ENCODE measurements at places on chromosomes 5 and 9. TPM values are rescaled to one million over a fixed set of nuclear protein-coding genes. Genes with fewer than 3 reads are reported as not detected.

DNA sequence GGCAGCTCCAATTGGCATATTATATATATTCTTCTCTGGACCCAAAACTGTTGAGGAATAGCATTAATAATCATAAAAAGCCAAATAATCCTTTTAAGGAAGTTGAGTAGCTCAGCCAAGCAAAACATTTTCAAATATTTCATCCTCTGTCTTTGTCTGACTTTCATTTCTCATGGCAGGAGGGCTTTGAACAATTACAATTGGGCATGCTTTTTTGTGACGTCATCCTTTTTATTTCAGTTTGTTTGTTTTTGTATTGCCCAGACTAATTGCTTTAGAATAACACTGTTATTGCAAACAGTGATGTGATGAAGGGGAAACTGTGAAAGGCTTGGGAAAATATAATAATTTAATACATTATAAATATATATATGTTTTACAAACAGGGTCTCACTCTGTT, 65.2 kb upstream of the MAP1B start:
- DNase-seq, result no peak

DNA sequence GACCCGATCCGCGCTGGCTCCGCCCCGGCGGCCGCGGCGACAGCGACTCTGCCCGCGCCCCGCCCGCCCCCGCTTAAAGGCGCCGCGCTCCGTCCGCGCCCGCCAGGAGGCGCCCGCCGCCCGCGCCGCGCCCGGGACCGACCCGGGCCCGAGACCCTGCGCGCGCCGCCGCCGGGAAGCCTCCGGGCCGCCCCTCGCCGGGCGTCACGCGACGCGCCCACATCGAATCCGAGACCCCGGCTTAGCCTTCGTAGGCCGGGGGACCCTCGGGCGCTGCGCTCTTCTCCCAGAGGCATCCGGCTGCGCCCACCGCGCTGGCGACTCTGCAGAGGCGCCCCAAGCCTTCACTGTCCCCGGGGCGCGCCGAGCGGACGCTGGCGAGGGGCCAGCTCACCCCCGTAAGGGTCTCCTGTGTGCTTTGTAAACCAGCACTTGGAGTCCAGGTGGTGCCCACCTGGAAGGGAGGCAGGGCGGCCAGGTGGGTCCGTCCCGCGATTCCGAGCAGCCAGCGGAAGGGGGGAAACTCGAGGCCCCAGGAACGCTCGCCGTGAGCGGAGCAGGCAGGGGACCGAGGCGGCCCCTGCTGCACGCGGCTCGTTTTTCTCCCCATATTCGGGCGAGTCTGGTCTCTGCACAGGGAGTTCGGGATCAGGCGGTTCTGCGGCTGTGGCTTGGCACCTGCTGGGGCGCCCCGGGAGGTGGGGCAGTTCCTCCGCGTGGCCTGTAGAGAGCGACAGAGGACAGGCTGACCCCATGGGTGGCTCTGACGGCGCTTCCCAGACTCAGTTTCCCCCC, 423 bp upstream of the ABCA2 start:
- DNase-seq, result peak; percentile 78

- DNase-seq, result peak; percentile 67
These were observed 176.3 kb upstream of the PTGER4 start for GRCh38 chr5:40503439-40503838.

DNA sequence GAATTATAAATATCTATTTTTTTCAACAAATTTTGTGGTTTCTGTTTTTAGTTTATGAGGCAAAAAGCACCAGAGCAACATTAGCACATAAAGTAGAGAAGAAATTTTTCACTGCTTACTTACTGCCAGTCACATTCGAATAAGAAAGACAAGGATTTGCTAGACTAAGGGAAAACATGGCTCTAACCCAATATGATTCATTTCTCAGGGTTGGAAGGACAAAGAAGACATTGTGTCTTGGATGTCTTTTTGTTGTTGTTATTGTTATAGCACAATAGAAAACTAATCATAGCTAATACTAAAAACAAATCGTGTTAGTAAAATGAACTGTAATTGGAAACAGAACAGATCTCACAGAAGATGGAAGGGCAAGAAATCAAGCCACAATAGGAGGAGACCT, 90.9 kb upstream of the SLCO6A1 start:
- no peak for DNase-seq

- DNase-seq, result peak; percentile 72
These were observed 20.5 kb downstream of the SEMA4D start for GRCh38 chr9:89477384-89477783.

- no peak for DNase-seq
These were observed 165.6 kb upstream of the MPDZ start for GRCh38 chr9:13445103-13445500.

DNA sequence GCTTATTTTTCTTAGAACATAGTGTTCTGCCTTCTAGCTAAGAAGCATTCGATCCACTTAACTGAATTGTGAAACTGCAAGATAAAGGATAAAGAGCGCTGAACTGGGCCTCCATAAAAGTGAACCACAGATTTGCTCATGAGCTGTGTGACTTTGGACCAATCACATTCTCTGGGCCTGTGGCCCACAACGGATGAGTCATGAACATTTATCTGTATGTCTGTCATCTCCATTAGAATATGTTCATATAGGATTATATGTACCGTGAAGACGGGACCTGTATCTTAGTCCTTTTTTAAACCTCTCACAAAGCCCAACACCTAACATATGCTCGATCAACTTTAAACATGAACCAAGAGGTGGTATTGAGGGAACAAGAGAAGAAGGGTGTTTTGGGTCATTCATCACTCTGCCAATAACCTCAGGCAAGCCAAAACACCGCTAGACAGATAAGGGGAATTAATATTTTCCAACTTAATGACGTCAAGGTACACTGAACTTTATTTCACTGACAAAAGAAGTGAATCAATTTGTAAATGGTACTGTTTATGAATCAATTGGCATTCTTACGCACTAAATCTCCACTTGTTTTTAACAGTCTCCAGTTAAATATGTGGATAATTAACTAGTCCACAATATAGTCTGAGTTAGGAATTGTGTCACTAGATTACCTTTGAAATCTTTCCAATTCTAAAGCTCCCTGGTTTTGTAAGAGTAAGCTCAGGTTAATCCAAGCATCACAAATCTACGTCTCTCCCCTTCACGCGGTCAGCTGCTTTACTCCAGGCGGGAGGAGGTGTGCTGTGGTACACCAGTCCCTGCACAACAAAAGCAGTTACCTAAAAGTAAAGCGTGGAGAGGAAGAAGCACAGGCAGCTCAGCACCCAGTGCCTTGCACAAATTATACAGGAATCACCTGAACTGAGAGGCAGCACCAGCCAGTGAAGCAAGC, 1.6 kb downstream of the TMEM245 start:
- DNase-seq, result peak; percentile 79

DNA sequence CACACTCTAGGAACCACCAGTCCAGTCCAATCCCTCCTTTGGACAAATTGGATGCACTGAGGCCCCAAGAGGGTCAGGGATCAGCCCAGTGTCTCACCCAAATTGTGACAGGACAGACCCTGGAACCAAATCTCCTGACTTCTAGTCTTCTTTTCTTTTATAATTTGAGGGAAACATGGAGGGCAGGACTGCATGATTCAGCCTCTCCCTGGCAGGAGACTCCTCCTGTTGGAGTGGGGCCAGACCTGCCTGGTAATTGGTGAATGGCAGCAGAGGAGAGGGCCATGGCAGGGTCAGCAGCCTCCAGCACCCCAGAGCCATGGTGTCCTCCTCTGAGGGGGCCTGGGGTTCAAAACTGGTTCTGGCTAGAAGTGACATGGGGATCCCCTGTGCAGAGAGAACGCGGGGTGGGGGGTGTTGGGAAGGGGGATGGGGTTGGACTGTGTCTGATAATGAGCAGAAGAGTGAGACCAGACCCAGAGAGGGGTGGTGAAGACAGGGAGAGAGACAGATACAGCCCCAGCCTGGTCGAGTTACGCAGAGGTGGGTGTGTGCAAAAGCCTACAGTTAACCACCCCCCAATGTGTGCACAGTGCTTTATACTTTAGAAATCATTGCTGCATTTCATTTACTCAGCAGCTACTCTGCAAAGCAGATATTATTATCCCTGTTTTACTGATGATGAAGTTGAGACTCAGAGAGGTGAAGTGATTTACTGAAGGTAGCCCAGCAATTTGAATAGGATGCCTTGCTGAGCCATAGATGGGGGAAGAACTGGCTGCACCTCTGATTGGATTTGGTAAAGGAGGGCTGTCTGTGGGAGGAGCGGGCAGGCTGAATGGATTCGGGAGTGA, 3.8 kb upstream of the SYNPO start:
- no peak for DNase-seq

- DNase-seq, result no peak
These were observed 39.8 kb downstream of the CYSTM1 start for GRCh38 chr5:140214831-140215230.

DNA sequence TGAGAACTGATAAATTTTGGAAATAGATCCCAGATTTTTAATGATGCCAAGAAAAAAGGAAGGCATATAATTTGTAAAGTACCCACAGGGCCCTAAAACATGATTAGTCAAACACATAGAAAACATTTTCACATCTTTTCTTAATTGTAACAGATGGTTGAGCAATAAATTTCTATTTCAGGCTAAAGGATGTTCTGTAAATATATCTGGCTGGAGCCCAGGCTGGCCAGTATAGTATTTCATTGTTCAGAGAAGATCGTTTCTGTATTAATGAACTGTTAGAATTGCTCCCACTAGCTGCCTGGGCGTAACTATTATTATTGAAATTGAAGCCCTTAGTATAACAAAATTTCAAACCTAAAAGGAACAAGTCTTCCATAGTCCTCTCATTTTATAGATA, 105.3 kb upstream of the SMC2 start:
- no peak for DNase-seq

DNA sequence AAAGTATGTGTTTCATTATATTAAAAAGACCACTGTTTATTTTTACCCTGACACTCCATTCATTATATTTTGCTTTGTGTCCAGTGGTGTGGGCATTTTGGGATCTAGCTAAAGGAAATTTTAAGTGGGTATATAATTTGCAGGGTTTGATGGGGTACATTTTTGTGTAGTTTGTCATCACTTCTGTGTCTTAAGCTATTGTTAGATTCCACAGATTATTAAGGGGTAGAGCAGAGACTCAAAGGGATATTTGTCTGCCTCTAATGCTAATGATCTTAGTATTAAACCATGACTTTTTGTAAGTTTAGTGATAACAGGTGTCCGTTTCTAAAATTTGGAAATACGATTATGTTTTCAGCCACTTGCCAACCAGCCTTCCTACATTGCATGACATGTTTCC, 731.6 kb downstream of the BRINP1 start:
- DNase-seq, result no peak

DNA sequence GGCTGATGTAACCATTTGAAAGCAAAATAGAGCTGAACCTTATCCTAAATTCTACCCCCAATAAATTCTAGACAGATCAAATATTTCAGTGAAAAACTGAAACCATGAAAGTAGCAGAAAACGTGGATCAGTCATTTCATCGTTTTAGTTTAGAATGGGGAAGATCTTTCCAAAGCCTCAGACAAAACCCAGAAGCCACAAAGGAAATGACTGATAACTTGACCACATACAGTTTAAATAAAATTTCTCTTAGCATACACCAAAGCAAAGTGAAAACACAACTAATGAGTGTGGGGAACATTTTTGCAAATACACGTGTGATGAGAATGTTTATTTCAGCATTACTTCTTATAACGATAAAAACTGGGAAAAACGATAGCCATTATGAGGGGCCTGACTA, 284.8 kb downstream of the ADGRV1 start:
- DNase-seq, result no peak

GRCh38 chr9:114102484-114102883, 3.4 kb upstream of the KIF12 start:
- no peak for DNase-seq

- DNase-seq, result peak; percentile 77
These were observed 35.1 kb upstream of the ADRB2 start for GRCh38 chr5:148791334-148791667.

- DNase-seq, result no peak
These were observed 162.1 kb downstream of the SMC2 start for GRCh38 chr9:104256031-104256695.

SOHLH1 gene
- not detected for total RNA-seq

MAT2B gene
- total RNA-seq, result 114 TPM

ENC1 gene
- total RNA-seq, result 0.29 TPM

DRD1 gene
- not detected for total RNA-seq

All from activated CD4-positive, alpha-beta memory T cell treated with anti-CD3 and anti-CD28 coated beads for 36 hours (primary cell).